Thymus (tissue), 14 donors: ENCODE measurements at places on chromosomes 3 and 15. TPM values are rescaled to one million over a fixed set of nuclear protein-coding genes. Genes with fewer than 3 reads are reported as not detected.
A peak's percentile ranks its signal among the peaks of the same experiment; 100 is the strongest.

DNA sequence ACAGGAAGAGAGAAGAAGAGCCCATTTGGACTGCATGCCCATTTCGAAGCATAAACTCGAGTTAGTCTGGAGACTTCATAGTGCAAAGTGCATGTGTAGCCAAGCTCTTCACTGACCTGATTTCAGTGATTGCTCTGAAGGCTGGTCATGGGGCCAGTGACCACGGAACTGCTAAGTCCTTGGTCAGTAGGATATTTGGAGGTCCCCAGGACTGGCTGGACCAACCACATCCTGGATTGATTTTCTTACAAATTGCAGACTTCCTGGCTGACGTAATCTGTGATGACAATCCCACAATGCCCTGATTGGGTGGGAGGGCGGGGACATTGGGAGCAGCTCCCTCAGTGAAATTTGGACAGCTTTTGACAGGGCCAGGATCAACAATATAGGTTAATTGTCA is 233.4 kb downstream of the CACNA2D3 start:
- no peak overlapping the region for H3K4me3 ChIP-seq
- no peaks in the 10 kb centered on the region for H3K4me1 ChIP-seq
- no peaks in the 10 kb centered on the region for H3K36me3 ChIP-seq

DNA sequence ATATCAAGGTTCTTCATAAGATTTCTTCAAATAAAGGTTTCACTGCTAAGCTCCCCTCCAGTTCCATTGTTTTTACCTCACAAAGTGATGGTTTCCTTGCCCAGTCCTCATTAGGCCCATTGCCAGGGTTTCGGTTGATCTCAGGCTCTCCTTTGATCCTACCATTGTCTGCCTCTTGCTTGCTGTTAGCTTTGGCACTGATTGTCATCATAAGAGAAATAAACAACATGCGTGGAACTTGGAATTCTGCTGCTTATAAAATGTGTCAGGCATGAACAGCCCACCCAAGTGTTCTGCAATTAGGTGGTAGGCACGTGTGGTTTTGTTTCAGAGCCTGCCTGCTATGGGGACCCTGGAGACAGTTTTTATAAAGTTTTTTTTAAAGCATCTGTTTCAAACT is 107.6 kb upstream of the BFSP2 start:
- no peaks in the 10 kb centered on the region for H3K27me3 ChIP-seq
- no peaks in the 10 kb centered on the region for H3K36me3 ChIP-seq
- H3K4me1 ChIP-seq: no peaks in the 10 kb centered on the region
- DNase-seq: no peak
- no peak overlapping the region for H3K4me3 ChIP-seq

DNA sequence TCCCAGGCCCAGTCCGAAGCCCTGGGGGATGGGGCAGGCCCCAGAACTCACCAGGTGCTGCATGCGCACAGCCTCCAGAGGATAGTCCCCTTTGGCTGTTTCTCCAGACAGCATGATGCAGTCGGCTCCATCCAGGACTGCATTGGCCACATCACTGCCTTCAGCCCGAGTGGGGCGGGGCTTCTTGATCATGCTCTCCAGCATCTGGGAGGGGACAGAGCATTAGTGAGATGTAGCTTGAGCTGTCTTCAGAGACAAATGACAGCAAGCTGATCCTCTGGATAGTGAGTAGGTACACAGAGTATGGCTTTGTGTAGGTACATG is 9.1 kb upstream of the GRAMD2A start:
- H3K27ac ChIP-seq: no peak overlapping the region
- no peaks in the 10 kb centered on the region for H3K27me3 ChIP-seq
- peaks cover 87% of the 10 kb centered on the region for H3K36me3 ChIP-seq
- H3K4me3 ChIP-seq: no peak overlapping the region
- DNase-seq: no peak
- H3K4me1 ChIP-seq: peaks cover 2% of the 10 kb centered on the region

DNA sequence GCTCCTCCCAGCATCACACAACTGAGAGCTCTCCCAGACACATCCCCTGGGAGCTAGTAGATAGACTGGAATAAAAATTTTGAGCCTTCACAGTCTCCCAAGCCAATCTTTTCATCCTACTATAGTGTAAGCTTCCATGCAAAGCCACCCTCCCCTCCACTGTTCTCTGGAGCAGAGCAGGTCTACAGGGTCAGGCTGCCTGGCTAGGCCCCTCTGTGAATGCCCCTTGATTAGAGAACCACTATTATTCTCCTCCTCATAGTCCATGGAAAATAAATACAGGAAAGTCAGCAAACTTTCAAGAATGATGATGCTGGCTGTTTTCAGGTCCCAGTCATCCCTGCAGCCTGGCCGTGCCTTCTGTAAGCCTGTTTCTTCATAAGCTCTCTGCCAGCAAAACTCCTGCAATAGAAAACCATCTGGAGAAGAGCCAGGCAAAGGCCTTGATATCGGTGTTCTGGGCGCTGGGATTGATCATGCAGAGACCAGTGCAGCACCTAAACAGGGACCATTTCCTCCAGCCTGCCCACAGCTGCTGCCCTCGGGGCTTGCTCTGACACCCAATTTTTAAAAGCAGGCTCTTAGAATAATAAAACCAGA is 51.7 kb downstream of the CRYGS start:
- no peaks in the 10 kb centered on the region for H3K27me3 ChIP-seq
- no peak overlapping the region for H3K27ac ChIP-seq
- H3K4me3 ChIP-seq: no peak overlapping the region

- H3K27ac ChIP-seq: no peak overlapping the region
- DNase-seq: no peak
- H3K27me3 ChIP-seq: no peaks in the 10 kb centered on the region
- no peaks in the 10 kb centered on the region for H3K36me3 ChIP-seq
- no peaks in the 10 kb centered on the region for H3K4me1 ChIP-seq
Measured at GRCh38 chr15:64925335-64926330, 13.9 kb downstream of the ANKDD1A start.

- H3K36me3 ChIP-seq: no peaks in the 10 kb centered on the region
- DNase-seq: no peak
- no peaks in the 10 kb centered on the region for H3K27me3 ChIP-seq
- H3K4me1 ChIP-seq: peaks cover 8% of the 10 kb centered on the region
- H3K27ac ChIP-seq: no peak overlapping the region
Measured at GRCh38 chr15:71136793-71137518, 21.7 kb downstream of the THSD4 start.

DNA sequence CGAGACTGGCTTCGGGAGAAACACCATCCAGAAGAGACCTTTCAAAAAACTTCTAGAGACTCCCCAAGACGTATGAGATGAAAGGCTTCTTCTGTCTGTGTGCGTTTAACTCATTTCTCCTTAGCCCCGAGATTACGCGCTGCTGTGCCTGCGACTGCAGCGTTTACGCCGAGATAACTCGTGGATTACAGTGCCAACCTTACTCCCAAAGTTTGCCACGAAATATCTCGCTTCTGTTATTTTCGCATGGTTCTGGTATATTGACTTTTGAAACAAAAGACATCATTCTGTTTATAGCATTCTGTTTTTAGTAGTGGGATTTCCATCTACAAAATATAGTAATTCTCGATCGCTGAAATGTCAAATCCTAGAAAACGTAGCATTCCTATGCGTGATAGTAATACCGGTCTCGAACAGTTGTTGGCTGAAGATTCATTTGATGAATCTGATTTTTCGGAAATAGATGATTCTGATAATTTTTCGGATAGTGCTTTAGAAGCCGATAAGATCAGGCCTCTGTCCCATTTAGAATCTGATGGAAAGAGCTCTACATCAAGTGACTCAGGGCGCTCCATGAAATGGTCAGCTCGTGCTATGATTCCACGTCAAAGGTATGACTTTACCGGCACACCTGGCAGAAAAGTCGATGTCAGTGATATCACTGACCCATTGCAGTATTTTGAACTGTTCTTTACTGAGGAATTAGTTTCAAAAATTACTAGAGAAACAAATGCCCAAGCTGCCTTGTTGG is 467 bp downstream of the PGBD4 start:
- no peaks in the 10 kb centered on the region for H3K36me3 ChIP-seq
- no peak for DNase-seq
- peak overlapping the region; percentile 92 for H3K27ac ChIP-seq
- peaks cover 6% of the 10 kb centered on the region for H3K4me1 ChIP-seq
- no peaks in the 10 kb centered on the region for H3K27me3 ChIP-seq

DNA sequence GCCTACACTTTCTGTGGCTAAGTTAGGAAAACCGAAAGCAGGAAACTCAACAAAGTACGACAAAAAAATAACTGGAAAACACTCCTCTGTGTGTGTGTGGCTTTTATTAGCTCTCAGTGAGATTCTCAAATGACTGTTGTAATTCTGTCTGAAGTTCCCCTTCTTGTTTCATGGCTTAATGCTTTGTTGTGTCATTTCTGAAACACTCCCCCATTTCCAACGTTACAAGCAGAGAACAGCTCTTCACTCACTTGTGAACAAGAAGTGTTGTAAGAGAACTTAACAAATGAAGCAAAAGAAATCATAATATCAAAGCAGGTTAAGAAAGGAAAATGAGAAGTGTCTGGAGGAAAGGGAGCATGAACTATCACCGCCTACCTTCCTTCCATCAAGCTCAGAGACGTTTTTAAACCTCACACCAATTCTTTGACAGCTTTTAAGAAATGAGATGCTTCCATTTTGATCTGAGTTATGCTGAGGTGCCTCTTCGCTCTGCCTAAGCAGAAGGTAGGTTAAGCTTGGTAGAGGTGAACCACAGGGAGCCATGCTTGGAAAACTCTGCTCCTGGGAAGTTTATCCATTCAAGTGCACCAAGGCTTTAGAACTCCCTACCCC is 12.4 kb upstream of the SEC62 start:
- no peaks in the 10 kb centered on the region for H3K36me3 ChIP-seq
- H3K27ac ChIP-seq: no peak overlapping the region
- H3K4me1 ChIP-seq: peaks cover 10% of the 10 kb centered on the region
- H3K27me3 ChIP-seq: no peaks in the 10 kb centered on the region
- DNase-seq: no peak

Gene ADCY5
- total RNA-seq: 0.76 TPM
